ENCODE measurements at places on chromosomes 2 and 18.

GRCh38 chr2:119157850-119158511 is 570 bp downstream of the C1QL2 start:
- DNase-seq, result no peak

- DNase-seq, result no peak
Observed at GRCh38 chr2:33426666-33427231, 49.7 kb upstream of the RASGRP3 start.

- DNase-seq, result no peak
Observed at GRCh38 chr2:17576802-17577201, 36.3 kb downstream of the VSNL1 start.

DNA sequence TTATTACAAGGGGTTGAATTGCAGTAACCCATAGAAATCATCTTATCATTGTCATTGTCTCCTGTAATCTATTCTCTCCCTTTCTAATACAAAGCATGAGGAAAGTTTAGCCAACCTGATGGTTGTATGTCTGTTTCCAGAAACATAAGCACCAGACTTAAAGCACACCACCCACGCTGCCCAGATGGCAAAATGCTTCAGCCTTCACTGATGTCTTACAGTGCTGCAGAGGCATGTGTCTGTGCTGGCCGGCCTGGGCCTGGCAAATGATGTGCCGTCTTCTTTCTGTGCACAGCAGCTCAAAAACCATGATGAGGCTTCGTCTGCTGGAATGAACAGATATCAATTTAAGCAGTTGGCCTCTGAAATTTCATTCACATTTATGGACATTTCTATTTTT is 443.0 kb upstream of the RGPD4 start:
- no peak for DNase-seq

DNA sequence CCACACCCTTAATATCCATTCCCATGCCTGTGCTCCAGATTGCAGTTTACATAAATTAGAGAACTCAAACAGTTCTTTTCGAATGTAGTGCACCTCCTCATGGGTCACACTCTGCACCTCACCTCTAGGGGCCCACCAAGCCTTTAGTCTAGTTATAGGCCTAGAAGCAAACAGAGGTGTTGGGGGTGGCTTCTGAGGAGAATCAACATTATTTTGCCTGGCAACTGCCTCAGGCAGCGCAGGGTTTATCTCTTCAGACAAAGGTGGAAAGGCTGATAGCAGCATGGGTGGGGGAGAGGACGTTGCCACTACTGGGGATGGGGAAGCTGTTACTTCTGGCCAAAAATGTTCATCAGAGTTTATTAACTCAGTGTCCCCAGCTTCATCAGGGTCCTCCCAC is 5.0 kb upstream of the GYPC start:
- no peak for DNase-seq

GRCh38 chr2:12045864-12046291 is 299.4 kb downstream of the LPIN1 start:
- no peak for DNase-seq

GRCh38 chr2:168624028-168624427 is 168.0 kb downstream of the CERS6 start:
- no peak for DNase-seq

- no peak for DNase-seq
Observed at GRCh38 chr2:136361521-136361920, 243.6 kb upstream of the CXCR4 start.

DNA sequence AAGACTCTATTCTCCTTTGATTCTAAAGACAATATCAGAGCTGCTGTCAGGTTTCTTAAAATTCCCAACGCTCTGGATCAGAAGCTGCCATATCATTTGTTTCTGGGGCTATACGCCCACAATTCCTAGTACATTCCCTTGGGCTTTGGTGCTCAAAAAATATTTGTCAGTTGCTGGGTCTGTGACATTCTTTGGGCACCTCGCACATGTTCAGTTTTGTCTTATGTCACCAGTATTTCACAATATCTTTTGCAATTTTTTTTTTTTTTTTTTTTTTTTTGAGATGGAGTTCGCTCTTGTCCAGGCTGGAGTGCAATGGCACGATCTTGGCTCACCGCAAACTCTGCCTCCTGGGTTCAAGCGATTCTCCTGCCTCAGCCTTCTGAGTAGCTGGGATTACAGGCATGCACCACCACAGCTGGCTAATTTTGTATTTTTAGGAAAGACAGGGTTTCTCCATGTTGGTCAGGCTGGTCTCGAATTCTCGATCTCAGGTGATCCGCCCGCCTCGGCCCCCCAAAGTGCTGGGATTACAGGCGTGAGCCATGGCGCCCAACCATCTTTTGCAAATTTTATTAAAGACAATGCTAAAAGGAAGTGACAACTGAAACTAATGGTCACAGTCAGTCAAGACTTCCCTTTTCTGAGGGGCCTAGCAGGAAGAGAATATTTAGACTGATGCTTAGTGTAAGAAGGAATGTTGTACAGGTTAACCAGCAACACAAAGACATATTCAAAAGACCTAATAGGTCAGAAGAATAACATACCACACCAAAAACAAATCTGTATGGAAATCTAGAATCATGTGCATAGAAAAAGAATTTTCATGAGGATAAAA is 6.8 kb downstream of the ZNF397 start:
- DNase-seq, result no peak

DNA sequence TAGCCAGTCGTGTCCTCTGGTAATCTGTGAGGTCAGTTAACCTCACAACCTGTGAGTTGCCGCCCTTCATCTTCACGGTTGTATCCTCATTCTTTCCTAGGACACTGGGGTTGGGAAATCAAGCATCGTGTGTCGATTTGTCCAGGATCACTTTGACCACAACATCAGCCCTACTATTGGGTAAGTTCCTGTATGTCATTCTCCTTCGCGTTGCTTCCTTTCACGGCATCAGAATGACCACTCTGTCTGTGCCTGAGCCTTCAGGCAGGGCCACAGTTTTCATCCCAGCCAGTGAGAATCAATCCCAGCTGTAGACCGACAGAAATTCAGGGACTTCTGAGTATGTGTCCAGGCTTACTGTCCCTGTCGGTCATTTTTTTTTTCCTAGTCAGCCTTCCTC is 67.1 kb downstream of the RAB31 start:
- DNase-seq, result no peak

DNA sequence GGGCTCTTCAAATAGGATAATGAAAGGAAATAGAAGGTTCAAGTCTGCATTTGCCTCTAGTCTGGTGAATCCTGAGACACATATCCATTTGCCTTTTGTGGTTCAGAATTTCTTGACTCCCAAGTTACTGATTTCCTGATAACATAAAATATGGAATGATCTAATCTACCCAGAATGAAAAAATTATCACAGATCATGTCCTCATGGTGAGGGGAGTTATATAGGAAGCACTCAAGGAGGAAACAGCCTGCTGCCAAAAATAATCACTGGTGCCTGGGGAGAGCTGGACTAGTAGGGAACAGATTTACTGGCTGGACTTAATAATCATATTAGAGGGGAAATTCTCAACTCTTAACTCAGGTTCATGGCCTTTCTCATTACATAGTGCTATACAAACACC is 95.5 kb upstream of the STK17B start:
- no peak for DNase-seq

DNA sequence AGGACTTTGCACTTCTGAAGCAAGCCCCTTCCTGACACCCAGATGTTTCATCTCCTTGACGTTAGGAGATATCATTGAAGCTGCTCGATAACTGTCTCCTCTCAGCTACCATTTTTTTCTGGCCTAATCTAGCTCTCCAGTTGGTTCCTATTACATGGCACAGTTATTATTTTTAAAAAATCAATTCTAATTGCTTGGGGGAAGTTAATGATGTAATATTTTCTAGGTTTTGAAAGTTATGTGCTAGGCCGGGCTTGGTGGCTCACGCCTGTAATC is 22.5 kb upstream of the RAB31 start:
- DNase-seq, result no peak

DNA sequence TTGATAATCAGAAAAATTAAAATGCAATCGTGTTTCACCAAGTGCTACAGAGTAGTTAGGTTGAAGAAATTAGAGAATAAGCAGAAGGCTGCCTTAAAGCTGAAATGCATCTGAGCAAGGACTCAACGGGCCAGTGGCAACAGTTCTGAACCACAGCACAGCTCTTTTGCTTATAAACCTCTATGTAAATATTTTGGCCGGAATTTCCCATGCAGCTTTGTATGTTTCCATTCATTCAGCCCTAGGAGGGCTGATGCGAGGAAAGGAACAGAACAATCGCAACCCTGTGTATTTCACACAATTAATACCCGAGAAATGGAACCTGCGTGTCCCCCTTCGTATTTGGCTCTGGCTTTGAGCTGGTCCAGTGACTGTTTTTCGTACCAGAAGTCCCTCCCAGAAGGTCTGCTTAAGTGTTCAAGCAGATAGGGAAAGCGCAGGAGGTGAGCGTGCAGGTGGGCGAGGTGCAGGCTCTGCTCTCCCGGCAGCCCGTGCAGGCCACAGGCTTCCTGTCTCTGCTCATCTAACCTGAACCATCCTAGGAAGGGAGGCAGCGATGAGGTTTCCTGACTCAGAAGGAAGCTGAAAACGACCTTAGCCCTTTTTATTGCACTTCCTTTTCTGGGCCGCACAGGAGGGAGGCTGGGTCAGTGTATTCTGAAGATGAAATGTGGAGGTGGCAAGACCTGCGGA is 67.3 kb downstream of the ASB1 start:
- DNase-seq, result no peak
